ENCODE measurements at places on chromosomes 2 and 18.

DNA sequence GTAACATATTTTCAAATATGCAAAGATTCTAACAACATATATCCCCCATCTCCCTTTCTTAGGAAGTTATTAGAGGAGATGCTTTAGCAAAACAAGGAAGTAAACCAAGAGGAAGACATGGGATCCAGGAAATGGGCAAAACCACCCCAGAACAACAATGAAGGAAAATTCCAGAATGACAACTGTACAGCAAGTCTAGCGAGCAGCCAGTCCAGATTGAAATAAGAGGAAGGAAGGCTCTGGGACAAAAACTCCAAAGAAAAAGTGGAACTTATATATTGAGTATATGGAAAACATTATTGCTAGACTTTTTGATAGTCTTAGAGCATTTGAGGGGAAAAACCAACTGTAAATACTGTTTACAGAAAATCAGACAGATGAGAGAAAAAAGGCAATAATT is 2.9 kb upstream of the ARPC2 start:
- no peak for DNase-seq

DNA sequence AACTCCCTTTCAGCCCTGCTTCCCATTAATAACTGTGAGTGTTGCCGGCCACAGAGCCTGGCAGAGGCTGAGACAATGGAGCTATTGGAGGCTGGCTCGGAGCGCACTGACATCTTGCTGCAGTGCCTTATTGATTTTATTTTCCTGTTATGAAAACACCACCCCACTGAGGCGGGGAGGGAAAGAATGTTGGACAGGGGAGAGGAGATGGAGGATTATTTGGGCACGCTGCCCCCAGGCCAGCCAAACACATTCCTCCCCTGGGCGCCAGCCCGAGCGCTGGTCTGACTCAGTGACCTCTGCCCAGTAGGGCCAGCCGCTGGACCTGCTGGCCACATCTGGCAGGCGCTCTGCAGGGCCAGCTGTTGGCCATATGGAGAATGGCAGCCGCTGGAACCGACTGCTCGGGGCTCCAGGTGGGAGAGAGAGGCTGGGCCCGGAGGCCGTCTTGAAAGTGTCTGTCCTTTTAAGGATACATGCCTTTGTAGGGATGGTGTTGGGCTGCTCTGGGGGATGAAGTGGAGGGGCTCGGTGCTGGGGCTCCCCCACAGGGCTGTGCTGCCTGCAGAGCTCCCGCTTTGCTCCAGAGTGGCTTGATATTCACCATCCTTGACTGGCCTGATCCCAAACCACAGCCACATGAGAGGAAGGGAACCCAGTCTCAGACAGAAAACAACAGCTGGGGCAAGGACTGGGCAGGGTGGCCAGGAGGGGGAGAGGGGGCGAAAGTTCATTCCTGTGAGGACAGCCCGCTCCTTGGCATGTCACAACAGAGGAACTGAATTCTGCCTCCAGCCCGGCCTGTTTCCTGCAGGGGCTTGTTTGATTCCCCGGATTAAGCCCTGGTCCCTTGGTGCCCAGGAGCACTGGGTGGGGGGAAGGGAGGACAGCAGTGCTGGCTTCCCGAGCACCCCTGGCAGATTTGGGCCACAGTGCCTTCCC is 179.0 kb downstream of the KLHL29 start:
- DNase-seq, result peak; percentile 74

DNA sequence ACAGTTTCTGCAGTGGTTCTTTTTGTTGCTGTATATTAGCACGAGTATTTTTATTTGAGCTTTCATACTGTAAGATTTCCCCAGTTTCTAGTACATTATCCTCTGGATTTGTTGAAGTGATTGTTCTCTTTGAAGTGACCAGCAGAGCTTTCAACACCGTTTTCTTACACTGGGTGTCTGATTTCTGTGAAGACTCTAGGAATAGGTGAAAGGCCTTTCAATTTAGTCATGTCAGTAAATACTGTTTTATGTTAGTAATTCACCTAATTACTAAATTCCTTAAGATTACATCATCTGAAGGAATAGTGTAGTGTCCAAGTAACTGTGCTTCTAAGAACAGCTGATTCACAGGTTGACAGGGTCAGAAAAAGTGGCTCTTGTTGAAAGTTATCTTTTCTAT is 2.3 kb downstream of the PPM1B start:
- peak; percentile 73 for DNase-seq

DNA sequence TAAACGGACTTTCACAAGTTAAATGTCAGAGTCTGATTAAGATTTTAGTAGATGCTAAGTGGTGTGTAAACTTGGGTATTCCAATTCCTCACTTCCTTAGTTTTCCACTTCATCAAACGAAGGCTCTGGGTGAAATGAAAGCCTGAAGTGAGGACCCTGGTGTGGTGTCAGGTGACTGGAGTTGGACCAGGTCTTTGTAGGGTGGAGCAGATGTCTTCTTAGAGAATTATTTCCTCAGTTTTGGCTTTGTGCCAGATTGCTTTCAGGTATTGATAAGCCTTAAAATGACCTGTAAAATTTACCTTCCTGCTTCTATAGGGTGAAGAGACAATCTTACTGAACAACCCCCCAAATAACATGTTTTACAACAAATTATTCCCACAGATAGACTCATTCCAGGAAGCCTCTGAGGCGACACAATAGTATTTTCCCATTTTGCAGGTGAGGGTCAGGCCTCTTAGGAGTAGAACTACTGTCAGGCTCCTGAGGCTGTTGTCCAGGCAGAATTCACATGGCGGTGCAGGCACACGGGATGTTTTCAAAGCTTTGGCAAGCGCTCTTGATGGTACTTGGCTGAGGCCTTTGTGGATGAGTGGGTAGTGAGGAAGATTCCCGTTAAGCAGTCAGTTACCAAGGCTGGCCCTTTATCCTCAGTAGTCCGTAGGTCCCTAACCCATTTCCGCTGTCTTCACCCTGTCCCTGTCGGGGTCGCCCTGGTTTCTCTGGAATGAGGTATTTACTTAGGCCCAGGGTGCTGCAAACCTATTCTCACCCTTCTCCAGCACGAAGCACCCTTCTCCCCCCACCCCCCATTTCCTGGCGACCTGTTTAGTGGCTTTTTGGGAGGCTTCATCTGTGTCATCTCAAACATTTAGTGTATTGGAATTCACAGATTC is 6.6 kb downstream of the RPS7 start:
- no peak for DNase-seq

DNA sequence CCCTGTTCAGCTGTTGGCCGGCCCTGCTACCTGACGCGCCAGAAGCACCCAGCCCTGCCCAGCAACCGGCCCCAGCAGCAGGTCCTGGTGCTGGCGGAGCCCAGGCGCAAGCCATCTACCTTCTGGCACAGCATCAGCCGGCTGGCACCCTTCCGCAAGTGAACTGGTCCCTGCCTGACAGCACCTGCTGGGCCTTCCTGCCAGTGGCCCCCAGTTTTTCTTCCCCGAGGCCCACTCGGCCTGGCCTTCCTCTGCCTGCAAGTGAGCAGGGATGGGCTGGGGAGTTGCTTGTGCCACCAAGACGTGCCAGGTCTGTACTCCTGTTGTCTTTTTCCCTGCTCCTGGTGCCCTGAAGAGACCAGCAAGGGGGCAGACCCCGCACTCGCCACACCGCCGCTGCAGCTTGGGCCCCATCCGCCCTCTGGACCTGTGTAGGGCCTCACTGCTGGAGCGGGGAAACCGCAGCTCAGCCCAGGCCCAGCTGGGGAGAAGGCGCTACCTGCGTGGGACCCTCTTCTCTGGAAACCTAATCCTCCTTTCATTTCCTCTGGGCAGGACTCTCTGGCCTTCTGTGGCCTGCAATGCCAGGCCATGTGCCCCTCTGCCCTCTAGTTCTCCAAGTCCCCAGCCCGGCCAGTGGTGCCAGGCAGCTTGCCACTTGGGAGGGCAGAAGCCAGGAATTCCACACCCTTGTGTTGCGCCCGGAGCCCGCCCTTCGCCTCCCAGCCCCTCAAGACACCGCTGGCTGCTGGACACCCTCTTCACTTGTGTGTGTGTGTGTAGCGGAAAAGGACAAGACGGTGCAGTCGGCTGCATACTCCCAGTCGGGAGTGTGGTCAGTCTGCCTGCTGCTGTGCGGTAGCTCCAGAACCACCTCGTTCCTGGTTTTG is 47.0 kb downstream of the FAM168B start:
- DNase-seq, result no peak

- peak; percentile 62 for DNase-seq
Measured at GRCh38 chr2:124810132-124810531, 785.0 kb downstream of the CNTNAP5 start.

DNA sequence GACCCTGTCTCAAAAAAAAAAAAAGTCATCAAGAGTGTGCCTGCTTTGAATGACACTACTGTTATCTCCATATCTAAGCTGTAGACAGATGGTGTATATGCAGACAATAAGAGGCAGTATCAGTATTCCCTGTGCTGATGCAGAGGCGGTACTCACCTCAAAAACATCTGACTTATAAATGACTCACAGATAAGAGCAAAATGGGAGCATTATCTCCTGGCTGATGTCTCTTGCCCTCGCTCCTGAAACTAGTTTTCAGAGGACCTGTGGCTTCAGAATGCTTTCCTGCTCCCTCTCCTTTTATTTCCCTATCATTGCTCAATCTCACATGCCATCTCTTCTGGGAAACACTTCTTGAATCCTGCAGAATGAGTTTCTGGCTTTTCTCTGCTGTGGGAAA is 289.6 kb downstream of the PTPRM start:
- peak; percentile 45 for DNase-seq

- DNase-seq, result no peak
Measured at GRCh38 chr18:39681061-39681460, 2115.5 kb upstream of the CELF4 start.

GRCh38 chr2:12978066-12978835 is 261.5 kb downstream of the TRIB2 start:
- no peak for DNase-seq

DNA sequence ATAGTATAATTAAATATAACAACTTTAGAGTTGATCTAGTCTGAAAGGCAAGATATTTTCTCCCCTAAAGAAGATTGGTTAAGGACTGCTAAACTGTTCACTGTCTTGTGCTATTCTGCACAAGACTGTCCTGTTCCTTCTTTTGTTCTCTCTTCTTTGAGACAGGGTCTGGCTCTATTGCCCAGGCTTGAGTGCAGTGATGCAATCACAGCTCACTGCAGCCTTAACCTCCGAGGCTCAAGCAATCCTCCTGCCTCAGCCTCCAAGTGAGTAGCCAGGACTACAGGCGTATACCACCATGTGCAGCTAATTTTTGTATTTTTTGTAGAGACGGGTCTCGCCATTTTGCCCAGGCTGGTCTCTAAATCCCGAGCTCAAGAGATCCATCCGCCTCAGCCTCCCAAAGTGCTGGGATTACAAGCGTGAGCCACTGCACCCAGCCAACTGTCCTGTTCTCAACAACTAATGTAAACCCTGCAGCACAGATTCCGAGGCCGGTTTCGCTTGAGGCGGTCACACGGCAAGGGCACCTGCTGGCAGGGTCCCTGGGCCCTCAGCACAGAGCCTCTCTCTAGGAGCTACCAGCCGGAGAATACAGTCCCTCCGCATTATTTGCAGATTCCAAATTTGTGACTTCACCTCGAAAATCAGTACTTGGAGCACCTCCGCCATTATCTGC is 16.4 kb downstream of the PXDN start:
- no peak for DNase-seq

DNA sequence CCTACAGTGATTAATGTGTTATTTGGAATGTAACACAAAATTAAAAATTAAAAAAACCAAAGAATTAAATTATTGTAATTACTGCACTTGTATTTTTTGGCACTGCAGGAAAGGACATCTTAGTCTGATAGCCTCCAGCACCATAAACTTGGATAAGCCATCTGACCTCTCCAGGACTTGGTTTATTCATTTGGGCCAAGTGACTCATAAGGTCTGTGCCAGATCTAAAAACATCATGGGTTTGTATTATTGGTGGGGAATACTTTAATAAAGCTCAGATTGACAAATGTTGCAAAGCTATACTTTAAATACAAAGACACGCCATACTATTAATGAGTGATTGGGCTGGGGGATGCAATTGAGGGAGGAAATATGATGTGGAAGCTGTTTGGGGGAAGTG is 225.2 kb downstream of the ZNF521 start:
- DNase-seq, result no peak

- peak; percentile 87 for DNase-seq
Measured at GRCh38 chr2:55779459-55780421, 86.1 kb upstream of the PNPT1 start.

GRCh38 chr18:38963943-38964660 is 1398.5 kb upstream of the CELF4 start:
- no peak for DNase-seq

DNA sequence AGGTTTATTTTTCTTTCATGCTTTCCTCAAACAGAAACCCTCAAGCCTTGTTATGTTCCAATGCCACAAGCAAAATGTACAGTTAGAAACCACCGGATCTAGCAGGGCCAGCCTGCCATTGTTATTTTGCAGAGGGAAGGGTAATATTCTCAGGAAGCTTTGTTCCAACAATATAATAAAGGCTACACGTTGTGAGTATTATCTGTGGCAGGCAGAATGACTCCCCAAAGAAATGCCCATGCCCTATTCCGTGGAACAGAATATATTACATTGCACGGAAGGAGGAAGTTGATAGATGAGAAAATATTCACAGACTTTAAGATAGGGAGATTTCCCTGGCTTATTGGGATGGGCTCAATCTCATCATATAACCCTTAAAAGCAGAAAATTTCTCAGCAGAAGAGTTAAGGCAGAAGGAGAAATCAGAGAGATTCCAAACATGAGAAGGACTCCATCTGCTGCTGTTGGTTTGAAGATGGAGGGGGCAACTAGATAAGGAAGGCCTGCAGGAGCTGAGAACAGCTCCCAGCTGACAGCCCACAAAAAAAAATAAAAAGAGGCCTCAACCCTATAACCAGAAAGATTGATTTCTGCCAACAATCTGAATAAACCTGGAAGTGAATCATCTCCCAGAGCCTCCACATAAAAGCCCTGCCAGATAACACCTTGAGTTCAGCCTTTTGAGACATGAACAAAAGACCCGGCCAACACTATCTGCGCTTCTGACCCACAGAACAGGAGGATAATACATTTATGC is 466.6 kb downstream of the LPIN1 start:
- no peak for DNase-seq

GRCh38 chr2:189022053-189022481 is 47.9 kb downstream of the COL3A1 start:
- DNase-seq, result peak; percentile 92

All from EH (cell line).